ENCODE measurements at places on chromosomes 3 and 15. TPM values are rescaled to one million over a fixed set of nuclear protein-coding genes. Genes with fewer than 3 reads are reported as not detected.

Gene FILIP1L
- total RNA-seq: 1.4 TPM

Gene ZNF385D
- total RNA-seq: not detected

Gene ABHD5
- 19.5 TPM for total RNA-seq

Gene CMTM8
- total RNA-seq: 4.8 TPM

Gene C3orf20
- total RNA-seq: 0.28 TPM

Gene SEC22A
- 18.7 TPM for total RNA-seq

Gene KCNAB1
- total RNA-seq: not detected

Gene CYP1A1
- 0.42 TPM for total RNA-seq

Gene ZNF501
- 1.4 TPM for total RNA-seq

Gene PIGBOS1
- 9.7 TPM for total RNA-seq

Gene FBXO40
- total RNA-seq: not detected

Gene SEMA3G
- total RNA-seq: 0.21 TPM

Gene RPS27L
- 179 TPM for total RNA-seq

Gene MAGEF1
- total RNA-seq: 14.3 TPM

Gene SPG21
- total RNA-seq: 70.4 TPM

Gene ASB14
- total RNA-seq: not detected

Gene SPSB4
- 0.07 TPM for total RNA-seq

Gene HGD
- total RNA-seq: 0.19 TPM

Gene LRRN1
- 0.05 TPM for total RNA-seq

Gene ACOX2
- not detected for total RNA-seq

Gene CIAO2A
- total RNA-seq: 72.3 TPM

Gene ITIH3
- total RNA-seq: not detected

Gene NCBP2
- total RNA-seq: 101 TPM

Gene CDCP1
- total RNA-seq: 3.2 TPM

Gene PAK6
- total RNA-seq: 0.33 TPM

Gene ZNF660
- total RNA-seq: 0.30 TPM

Gene LRRC2
- not detected for total RNA-seq

Gene KLHL6
- total RNA-seq: 44.9 TPM

Gene EHHADH
- total RNA-seq: 2.4 TPM

Gene ALPK3
- 0.09 TPM for total RNA-seq

Gene CD96
- total RNA-seq: 60.5 TPM

Gene GOLGA8M
- 0.54 TPM for total RNA-seq

Gene SLC6A11
- not detected for total RNA-seq

Gene FANCD2OS
- not detected for total RNA-seq

Gene ULK4
- total RNA-seq: 6.3 TPM

Gene XYLB
- 11.6 TPM for total RNA-seq

Gene CCDC39
- total RNA-seq: not detected

Gene SAMMSON
- total RNA-seq: not detected

Gene CLEC3B
- total RNA-seq: not detected

Gene AP2M1
- 242 TPM for total RNA-seq

Gene ITGB5
- total RNA-seq: 2.2 TPM

Gene WDR72
- not detected for total RNA-seq

Gene GOLGA8N
- total RNA-seq: 4.1 TPM

Gene C3orf85
- total RNA-seq: not detected

Gene KNG1
- total RNA-seq: not detected

Gene ADAMTS9
- not detected for total RNA-seq

Gene RNU6-1
- total RNA-seq: not detected

Gene C3orf18
- 32.6 TPM for total RNA-seq

Gene ANKUB1
- total RNA-seq: not detected

Gene THSD4
- not detected for total RNA-seq

Gene SEMA3F
- total RNA-seq: 0.14 TPM
